Upper lobe of left lung (tissue), 6 donors: ENCODE measurements at places on chromosomes 5 and 9. TPM values are rescaled to one million over a fixed set of nuclear protein-coding genes. Genes with fewer than 3 reads are reported as not detected.

DNA sequence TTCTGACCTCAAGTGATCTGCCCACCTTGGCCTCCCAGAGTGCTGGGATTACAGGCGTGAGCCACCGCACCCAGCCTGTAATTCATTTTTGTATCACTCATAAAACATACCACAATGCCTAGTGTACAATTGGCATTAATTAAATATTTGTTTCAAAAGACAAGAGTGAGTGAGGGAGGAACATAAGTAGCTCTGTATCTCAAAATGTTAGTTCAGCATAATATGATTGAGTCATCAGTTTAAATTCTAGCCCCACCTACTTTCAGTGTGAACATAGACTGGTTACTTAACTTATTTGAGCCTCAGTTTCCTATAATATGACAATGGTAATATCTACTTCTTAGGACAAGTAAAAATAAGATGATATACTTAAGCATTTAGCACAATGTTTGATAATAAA, 26.9 kb downstream of the INVS start:
- DNase-seq, result no peak

DNA sequence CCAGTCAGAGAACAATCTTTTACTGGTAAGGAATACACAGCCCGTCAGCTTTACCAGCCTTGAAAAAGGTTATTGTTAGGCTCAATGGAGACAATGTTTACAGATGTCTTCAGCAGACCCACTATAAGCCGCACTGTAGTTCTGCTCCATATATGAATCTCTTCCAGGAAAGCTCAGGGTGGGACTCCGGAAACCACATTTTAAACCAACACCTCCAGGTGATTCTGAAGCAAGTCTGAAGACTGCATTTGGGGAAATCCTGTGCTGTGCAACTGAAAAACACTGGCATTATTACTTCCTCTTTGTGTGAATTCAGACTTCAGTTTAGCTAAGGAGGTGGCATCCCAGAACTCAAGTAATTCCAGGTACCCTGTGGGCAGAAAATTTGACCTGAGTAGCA, 3.5 kb downstream of the GZMK start:
- DNase-seq, result no peak

DNA sequence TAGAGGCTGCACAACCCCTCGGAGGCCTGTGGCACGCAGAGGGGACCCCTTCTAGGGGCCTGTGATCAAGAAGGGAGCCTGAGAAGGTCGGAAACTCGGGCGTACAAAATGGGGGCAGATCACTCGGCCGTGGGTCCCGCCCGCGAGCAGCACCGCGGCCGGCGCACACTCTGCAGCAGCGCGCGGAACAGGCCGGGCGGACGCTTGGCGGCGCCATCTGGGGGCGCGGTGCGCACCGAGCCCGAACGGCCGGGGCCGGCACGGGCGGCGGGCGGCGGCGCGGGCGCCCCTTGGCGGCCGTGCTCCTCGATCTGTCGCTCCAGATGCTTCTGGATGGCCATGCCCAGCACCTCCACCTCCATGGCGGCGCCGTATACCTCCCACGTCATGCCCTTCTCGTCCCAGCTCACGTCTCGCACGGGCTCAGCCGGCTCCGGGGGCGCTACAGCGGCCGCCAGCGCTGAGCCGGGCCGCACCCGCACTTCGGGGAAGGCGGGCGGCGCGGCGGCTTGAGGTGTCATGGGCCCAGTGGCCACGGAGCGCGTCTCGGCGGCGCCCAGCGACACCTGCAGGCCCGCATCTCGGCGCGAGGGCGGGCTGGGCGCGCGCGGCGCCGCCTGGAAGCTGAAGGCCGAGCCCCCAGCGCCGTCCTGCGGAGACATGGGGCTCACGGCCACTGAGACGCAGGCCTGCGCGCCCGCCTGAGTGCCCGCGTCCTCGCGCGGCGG, 13.1 kb downstream of the GPRIN1 start:
- DNase-seq, result peak; percentile 90

DNA sequence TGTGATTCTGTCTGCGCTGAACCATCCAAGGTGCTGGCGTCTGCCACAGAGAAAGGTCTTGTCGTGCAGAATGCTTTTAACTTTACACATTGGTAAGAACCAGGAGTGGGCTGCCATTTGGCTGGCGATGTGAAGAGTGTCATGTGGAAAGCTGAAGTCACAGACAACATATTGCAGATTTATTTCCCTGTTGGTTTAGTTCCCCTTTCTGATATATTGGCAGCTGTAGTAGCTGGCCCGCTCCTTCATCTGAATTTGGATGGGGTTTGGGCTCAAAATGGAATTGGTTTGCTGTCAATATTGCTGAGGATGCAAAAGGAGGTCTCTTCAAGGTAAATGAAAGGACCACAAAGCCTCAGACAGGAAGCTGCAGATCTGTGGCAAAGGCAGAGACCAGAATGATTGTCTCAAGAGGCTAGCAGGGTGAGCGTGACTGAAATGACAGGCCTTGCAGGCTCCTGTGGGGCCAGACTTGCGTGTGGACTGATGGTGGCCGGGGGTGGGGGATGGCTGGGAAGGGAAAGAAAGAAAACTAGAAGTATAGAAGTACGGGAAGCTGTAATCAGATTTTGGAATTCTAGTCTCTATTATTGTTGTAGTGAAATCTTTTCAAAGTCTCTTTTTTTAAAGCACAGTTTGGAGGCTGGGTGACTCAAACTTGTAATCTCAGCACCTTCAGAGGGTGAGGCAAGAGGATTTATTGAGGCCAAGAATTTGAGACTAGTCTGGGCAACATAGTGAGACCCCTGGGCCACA, 25.1 kb upstream of the CD180 start:
- DNase-seq, result no peak

DNA sequence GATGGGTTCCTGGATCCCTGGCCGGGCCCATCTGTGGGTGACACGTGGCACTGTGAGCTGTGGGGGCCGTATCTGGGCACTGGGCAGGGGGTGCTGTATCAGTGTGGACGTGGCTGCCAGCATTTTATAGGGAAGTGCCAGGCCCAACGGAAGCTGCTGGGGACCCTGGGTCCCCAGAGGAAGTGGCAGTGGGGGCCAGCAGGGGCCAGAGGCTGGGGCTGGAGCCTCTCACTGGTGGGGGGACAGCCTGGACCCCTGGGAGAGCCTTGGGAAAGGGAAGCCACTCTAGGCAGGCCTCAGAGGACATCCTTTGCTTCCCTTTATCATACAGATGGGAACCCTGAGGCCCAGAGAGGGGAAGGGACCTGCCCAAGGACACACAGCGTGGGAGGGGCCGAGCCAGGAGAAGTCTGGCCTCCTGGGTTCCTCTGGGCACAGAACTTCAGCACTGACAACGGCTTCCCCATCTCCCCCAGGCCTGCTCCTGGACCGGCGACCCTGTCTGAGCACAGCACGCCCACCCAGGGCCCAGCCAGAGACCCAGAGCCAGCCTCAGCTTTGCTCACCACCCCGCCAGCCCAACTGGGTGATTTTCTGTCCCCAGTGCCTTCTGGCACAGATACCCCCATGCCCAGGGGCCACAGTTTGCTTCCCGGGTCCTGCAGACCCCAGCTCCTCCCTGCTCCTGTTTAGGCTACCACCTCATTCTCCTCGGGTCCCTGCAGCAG, 15.5 kb upstream of the LAMC3 start:
- no peak for DNase-seq

DNA sequence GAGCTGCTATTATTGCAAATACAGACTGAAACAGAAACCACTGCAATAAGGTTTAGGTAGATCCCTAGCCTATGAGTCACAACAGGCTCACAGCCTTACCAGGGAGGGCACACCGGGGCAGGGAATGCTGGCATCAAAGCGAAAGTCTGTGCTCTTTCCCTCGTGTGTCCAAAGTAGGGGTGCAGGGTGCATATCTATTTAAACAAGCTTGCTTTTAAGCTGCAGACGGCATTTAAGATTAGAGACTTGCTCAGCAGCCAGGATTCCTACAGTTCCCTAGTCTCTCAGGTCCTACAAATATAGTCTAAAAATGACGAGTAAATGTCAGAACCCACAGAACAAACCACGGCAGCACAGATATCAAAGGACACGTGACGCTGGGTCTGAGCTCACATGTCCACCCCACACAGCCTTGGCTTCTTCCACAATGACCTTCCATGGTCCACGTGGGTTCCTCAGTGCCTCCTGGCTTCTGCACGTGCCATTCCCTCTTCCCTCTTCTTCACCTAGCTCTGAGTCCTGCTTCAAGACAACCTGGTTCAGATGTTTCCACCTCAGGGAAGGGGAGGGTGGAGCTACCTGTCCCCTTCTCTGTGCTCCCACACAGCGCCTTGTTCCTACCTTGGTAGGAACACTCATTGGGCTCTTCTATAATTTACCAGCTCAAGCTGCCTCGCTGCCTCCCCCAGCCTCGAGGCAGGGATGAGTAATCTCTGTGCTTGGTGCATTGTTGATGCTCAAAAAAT, 193.2 kb downstream of the MAPKAP1 start:
- DNase-seq, result peak; percentile 37

- no peak for DNase-seq
These were observed 233.8 kb upstream of the FBXL7 start for GRCh38 chr5:15266229-15266628.

GRCh38 chr5:120304663-120305062, 159.4 kb upstream of the PRR16 start:
- DNase-seq, result no peak

GRCh38 chr9:88745276-88746001, 210.5 kb downstream of the NXNL2 start:
- DNase-seq, result no peak

- DNase-seq, result no peak
These were observed 58.3 kb upstream of the TGFBR1 start for GRCh38 chr9:99046542-99047071.

- no peak for DNase-seq
These were observed 199.1 kb downstream of the NNT start for GRCh38 chr5:43802119-43802518.

DNA sequence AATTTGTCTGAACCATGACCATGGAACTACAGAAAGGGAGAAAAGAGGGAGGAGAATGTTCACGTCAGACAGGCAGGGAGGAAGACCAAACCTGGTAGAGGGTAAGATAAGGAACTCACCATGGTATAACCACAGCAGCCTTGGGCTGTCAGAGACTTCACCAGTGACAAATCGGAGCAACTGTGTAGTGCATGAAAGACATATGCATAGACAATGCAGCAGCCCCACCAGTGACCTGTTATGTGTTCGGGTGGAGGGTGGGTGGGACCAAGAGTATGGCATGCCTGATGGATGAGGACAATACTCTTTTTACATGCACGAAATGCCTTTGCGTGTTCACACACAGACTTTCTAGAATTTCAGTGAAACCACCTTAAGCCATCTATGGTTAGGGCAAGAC, 221.8 kb upstream of the RASEF start:
- no peak for DNase-seq

- no peak for DNase-seq
These were observed 11.3 kb upstream of the ANKH start for GRCh38 chr5:14882658-14883580.

Gene OTULINL
- 71.1 TPM for total RNA-seq

Gene ZNF618
- total RNA-seq, result 3.2 TPM

Gene PCDHA1
- total RNA-seq, result not detected
